ENCODE measurements at places on chromosomes 7 and 10.
A peak's percentile ranks its signal among the peaks of the same experiment; 100 is the strongest.

DNA sequence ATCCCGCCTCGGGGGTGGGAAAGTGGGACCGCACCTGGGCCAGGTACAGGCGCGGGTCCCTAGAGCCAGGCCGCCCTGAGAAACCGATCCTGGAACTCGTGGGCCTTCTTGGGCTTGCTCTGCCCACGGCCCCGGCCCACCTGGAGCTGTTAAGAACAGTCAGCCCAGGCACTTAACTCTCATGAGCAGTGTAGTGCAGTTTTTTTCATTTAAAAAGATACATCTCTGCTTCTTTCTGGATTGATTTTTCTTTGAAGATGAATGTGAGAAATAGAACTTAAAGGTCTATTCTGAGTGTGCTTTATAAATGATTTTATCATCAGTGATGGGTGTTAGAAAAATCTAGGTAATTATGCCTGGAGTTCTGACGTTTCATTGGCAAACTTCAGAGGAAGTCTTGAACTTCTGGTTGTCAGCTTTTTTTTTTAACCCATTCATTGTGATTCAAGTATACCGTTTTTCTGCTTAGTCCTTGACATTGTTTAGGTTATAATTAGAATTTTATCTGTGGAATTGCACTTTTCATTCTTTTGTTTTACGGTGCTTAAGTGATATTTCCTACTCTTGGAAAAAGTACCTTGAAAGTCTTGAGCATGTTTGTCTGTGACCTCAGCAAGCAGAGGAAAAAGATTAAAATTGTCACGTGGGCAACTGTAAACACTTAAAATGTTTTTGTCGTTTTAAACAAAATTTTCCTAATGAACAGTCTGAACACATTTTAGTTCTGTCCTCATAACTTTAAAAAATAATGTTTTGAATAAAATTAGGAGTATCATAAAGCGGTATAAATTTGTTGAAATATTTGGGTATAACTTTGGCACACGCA, 906 bp downstream of the CDK1 start:
- no peak for DNase-seq

DNA sequence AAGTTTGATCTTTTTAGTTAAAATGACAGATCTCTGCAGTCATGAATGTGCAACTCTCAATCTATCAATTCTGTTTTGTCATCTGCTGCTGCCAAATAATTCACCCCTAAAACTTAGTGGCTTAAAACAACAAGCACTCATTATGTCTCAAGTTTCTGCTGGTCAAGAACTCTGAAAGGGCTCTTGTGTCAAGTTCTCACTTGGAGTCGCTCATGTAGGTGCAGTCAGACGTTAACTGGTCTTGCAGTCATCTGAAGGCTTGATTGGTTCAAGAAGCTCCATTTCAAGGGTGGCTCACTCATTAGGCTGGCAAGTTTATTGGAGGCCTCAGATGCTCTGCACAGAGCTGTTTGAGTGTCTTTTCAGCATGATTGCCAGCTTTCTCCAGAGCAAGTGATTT, 28.5 kb upstream of the LRRC72 start:
- no peak for DNase-seq

DNA sequence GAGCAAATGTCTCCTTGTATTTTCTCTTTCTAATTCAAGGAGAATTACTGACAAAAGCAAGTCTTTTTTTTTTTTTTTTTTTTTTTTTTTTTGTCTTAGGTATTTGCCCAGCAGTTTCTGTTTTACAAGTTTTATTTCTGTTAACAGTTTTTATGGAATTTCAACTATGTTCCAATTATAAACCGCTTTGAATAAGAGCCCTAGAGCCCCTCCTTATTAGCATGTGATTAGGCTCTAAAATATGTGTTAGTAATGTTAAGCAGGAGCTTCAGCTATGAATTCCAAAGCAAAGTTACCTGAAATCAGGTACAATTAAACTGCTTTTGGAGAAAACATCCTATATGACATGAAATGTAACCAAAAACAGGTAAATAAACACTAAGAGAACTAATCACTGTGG, 997.0 kb upstream of the POT1 start:
- DNase-seq = no peak

- no peak for DNase-seq
Measured at GRCh38 chr7:18337048-18337809, 158.3 kb upstream of the HDAC9 start.

DNA sequence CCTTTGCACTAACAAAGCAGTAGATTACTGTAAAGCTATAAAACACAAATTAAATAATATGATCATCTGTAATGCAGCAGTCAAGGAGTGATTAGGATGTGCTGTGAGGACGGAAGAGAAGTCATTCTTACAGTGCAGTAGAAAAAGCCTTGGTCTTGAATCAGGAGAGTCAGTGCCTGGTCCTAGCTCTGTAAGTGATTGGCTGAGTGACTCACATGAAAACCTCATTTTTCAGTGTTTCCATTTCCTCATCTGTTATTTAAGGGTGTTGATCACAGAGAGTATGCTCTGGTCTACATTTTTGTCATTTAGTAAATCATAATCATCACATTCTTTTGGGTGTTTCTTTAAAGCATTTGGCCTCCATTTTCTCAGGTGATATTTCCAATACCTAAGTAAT, 717.8 kb downstream of the LRMDA start:
- DNase-seq = no peak

GRCh38 chr10:71893920-71894319, 42.9 kb upstream of the PSAP start:
- no peak for DNase-seq

DNA sequence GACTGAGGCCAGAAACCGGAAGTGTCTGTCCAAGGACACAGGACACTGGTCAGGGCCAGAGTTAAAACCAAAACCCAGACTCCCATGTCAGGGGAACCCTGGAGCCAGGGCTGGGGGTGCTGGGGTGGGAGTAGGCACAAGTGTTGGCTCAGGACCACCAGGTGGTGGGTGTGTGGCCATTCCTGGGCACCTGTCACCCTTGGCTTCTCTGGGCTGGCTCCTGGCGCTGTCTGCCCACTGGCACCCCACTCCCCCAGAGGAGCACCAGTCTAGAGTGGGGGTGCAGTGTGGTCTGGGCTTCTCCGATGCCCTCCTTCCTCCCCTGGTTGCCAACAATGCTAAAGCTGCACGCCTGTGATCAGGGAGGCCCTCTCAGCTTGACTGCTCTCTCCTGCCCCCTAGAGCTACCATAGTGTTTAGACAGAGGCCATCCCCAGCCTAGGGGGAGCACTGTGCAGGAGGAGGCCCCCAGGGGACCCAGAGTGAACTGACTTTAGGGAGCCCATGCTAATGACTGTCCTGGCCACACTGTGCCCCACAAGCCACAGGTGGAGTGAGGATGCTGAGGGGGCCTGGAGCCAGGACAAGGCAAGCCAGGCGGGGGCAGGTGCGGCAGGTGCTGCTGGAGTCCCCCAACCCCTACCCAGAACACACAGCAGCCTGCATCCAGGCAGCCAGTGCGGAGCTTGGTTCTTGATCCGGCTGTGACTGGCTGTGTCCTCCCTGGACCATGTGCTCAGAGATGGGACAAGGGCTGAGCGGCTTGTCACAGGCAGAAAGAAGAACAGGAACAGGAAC, 11.0 kb downstream of the RASGEF1A start:
- no peak for DNase-seq

GRCh38 chr10:80265740-80266512, 23.5 kb downstream of the MAT1A start:
- no peak for DNase-seq

- no peak for DNase-seq
Measured at GRCh38 chr7:73721377-73721817, 1.9 kb upstream of the STX1A start.

DNA sequence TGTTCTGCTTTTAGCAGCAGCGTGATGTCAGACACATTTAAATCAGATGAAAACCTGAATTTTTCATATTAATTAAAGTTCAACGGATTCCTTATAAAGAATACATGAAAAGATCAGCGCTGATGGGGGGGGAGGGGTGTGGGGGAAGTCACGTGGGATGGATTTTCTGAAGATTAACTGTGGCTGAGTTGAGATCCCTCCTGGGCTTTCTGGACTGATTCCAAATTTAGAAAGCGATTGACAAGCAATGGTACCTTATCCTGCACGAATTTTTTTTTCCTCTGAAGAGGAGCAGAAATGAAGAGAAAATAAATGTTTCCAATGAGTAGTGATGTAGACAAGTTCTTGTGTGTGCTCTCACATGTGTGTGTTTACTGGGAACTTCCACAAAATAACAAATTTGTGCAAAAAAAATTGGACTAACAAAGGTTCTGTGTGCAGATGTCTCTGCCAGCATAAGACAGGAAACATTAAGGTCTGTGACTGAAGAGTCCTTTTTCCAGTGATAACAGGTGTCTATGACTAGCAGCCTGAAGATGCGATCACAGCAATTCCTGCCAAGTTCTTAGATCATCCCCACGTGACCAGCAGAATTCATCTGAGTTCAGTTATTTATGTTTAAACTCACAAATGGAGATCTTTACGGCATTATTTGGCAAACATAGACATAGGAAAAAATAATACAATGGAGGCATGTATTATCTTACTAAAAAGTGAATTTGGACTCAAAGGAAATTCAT, 585.2 kb upstream of the CELF2 start:
- peak; percentile 7 for DNase-seq

DNA sequence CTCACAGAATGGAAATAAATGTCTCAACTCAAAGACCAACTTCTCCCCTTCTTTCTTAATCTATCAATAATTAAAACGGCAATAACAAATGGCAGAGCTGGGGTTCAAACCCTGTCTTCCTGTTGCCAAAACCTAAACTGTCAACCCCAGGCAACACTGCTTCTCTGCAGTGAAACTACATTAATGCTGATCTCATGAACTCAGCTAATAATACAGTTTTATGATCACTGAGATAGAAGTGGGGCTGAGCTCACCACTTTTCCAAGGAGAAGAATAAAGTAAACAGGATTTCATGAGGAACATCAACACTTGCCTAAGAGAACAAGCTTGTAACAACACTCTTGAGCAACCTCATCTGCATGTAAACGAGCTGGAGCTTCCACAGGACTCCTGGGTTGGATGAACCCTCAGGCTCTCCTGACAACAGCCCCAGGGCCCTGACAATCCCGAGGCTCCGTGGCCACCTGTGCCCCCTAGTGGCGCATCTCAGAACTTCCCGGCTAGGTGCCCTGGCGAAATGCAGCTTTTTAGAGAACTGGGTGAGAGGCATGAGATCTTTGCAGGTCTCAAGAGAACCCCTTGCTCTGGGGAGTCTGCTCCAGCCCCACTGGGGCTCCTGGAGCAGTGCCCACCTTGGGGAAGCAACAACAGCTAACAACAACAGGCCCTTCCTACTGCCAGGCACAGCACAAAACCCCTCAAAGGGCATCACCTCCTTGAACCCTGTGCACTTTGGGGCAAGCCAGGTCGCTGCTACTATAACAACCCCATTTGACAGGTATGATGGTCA, 169.3 kb downstream of the SH3PXD2A start:
- no peak for DNase-seq

- DNase-seq = no peak
Measured at GRCh38 chr10:70563230-70563629, 39.3 kb downstream of the PRF1 start.

DNA sequence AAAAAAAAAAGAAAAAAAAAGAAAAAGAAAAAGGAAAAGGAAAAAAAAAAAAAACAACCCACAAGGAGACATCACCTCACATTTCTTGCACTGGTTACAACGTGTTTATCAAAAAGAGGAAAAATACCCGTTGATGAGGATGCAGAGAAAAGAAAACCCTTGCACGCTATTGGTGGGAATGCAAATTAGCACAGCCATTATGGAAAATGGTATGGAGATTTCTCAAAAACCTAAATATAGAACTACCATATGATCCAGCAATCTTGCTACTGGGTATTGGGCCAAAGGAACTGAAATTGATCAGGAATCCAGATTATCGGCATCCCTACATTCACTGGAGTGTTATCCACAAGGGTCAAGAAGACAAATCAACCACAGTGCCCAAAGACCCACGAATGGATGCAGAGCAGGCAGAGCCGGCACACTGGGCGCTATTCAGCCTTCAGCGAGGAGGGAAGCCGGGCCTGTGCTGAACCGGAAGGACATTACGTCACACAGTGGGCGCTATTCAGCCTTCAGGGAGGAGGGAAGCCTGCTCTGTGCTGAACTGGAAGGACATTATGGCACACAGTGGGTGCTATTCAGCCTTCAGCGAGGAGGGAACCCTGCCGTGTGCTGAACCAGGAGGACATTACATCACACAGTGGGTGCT, 258.7 kb downstream of the ZMYND11 start:
- no peak for DNase-seq

DNA sequence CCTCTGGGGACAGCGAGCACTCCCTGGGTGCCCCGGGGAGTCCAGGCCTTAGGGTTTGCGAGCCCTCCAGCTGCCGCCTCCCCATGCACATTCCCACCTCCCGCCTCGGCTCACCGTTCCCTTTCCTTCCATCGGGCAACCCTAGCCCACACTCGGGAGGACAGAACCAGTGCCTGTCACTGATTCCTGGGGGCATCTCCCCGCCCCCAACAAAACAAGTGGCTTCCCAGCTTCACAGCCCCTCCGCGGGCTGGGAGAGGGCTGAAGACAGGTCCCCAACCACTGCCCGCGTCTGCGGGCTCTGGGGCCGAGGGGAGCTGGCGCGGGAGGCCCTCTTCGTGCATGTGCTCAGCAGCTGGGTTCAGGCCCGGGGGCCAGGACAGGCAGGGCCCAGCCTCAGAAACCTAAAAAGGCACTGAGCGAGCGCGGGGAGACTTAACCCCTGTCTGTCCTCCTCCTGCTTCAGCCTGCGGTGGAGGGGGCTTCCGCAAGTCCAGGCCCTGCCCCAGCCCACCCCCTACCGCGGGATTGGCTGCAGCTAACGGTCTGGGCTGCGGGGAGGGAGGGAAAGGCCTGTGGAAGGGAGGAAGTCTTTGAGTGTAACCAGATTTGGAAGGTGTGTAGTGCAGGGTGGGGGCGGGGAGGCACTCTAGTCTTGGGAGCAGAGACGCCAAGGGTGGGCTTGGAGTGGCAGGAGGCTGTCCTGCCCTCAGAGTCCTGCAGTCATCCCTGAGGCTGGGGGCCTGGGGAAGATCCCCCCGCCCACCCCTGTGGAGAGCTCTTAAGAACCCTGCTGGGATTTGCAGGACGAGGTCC, 1.2 kb downstream of the FLNC start:
- no peak for DNase-seq

GRCh38 chr7:28738412-28738811, 219.7 kb downstream of the TRIL start:
- no peak for DNase-seq

DNA sequence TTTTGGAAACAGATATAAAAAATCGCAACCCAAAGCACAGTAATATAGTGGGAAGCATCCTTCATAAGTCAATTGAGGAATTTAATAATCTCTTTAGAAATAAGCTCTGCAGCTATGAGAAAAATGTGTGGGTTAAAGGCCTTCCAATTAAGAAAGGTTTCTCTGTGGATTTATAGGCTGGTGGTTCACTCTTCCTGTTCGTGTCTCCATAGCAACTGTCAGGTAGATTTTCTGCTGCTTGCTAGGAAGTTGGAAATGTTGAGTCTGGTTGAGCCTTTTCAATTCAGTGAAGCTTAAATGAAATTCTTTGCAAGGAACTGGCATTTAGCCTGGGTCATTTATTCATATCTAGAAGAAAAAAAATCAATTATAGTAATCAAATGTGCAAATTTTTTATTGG, 652.8 kb upstream of the CELF2 start:
- no peak for DNase-seq

GRCh38 chr7:69780379-69780778, 182.1 kb downstream of the AUTS2 start:
- no peak for DNase-seq

GRCh38 chr7:43528576-43529354, 54.1 kb upstream of the STK17A start:
- no peak for DNase-seq

GRCh38 chr7:16649196-16649595, 3.2 kb downstream of the BZW2 start:
- DNase-seq = no peak

GRCh38 chr10:13422800-13423199, 74.7 kb upstream of the SEPHS1 start:
- DNase-seq = no peak

- no peak for DNase-seq
Measured at GRCh38 chr10:69359594-69359993, 57.1 kb downstream of the TACR2 start.

All from AG04450 (cell line).